ENCODE measurements at places on chromosomes 7 and 10. TPM values are rescaled to one million over a fixed set of nuclear protein-coding genes. Genes with fewer than 3 reads are reported as not detected.

The PRRT4 gene
- total RNA-seq, result under 0.01 TPM

The SORCS1 gene
- total RNA-seq, result under 0.01 TPM

The C7orf57 gene
- not detected for total RNA-seq

The NFE2L3 gene
- total RNA-seq, result 5.4 TPM

The CNPY1 gene
- not detected for total RNA-seq

The MEIG1 gene
- 0.26 TPM for total RNA-seq

The ASB15 gene
- total RNA-seq, result not detected

The OGDHL gene
- total RNA-seq, result under 0.01 TPM
